Fibroblast of skin of scalp (primary cell): ENCODE measurements at places on chromosomes 4 and X.
A peak's percentile ranks its signal among the peaks of the same experiment; 100 is the strongest.

GRCh38 chrX:107541244-107541643 lies 87.1 kb upstream of the PRPS1 start:
- DNase-seq: no peak

DNA sequence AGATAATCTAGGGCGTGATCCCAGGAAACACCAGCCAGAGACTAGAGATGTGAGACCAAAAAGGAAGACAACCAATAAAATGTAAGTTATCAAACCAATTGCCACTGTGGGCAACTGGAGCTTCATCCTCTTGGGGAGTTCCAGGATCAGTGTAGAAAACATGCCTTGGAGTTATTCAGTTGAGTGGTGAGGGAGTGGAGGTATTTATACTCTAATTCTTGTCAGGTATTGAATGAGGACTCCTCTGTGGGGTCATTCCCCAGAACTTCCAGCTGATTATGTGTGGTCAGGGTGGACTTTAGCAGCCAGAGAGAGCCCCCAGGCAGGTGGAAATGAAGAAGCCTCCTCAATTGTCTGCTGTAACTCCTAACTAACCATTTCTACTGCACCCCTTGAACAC lies 144.0 kb upstream of the PRPS2 start:
- DNase-seq: no peak

DNA sequence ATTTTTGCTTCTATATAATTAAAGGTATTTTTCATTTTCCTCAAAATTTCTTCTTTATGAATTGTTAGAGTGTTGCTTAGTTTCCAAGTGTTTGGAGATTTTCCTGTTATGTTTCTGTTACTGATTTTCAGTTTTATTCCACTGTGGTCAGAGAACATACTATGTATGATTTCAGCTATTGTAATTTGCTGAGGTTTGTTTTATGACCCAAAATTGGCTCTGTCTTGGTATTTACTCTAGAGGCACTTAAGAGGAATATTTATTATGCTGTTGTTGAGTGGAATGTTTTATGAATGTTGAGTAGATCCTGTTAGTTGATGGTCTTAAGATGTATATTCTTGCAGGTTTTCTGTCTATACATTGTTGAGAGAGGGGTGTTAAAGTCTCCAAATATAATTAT lies 263.5 kb downstream of the PABPC4L start:
- no peak for DNase-seq

GRCh38 chr4:15333692-15334633 lies 93.9 kb upstream of the C1QTNF7 start:
- DNase-seq: peak; percentile 77

- DNase-seq: no peak
Measured at GRCh38 chr4:98661371-98662054, 3.1 kb upstream of the TSPAN5 start.

DNA sequence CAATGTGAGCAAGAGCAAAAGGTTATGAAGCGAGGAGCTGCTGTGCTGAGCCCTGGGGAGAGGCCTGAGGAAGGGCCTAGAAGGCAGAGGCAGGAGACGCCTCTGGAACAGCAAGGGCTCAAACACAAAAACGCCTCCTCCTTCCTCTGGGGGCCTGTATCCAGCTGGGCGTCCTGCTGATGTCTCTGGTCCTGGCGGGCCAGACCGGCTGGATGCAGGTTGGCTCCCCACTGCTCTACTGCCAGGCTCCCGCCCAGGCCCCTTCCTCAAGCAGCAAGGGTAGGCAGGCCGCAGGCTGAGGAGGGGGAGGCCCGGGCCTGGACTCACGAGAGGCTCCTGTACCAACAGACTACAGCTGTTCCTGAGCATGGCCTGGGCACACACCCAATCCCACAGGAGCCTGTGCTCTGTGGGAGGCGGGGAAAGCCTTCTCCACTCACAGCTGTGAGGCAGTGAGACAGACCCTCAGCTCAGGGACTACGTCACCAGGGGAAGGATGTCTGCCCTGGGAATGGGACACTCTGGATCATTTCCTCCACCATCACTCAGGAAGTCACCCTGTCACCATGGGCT lies 2.3 kb downstream of the HAUS7 start:
- DNase-seq: peak; percentile 40

DNA sequence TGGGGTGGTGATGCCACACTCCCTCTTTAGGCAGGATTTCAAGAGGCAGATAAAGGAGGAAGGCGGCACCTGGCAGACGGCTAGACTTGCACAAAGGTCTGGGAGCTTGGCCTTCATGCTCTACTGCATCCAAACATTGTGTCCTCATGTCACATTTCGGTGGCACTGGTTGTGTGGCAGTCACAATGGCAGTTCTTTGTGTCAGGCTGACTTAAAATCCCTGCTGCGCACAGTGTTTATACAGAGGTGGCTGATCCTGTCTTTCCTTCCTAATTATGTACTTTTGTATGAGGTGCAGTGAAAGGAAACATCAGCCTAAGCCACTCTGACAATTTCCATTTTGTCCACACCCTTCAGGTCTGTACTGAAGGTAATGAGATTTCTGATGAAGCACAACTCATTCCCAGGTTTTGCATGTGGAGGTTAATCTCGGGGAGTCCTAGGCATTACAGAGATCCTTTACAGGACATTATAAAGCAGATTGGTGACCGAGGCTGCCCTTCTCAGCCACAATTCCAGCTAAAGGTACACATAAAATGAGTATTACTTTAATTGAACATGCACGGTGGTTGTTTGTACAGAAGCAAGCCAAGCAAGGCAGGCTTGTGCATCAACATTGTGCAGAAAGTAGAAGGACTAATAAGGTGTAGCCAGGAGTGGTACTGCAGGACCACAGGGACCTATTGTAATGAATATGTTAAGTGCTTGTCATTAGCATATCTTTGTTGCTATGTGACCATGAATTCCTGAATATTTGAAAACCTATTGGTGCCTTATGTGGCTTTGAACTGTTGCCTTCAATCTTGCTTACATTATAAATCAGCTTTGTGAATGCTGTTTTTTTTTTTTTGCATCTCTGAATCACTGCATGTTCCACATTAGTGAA lies 147.6 kb downstream of the STK32B start:
- DNase-seq: no peak

DNA sequence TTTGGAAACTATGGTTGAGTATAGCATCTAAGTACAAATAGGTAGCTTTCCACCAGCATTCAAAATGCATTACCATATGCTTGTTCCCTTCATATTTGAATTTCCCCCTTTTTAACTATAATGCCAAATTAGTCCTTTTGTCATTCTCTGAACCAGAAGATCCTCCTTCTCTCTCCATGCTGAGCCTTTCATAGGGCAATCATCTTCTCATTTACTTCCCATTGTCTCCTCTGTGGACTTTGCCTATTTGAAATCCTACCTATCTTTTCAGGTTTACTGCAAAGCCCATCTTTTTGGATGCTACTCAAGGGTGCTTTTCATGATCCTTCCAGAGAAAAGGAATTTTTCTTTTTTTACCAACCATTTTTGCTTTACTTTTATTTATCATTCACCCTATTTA lies 54.7 kb downstream of the DKK2 start:
- no peak for DNase-seq

- no peak for DNase-seq
Measured at GRCh38 chr4:173704201-173704600, 174.2 kb upstream of the HAND2 start.

DNA sequence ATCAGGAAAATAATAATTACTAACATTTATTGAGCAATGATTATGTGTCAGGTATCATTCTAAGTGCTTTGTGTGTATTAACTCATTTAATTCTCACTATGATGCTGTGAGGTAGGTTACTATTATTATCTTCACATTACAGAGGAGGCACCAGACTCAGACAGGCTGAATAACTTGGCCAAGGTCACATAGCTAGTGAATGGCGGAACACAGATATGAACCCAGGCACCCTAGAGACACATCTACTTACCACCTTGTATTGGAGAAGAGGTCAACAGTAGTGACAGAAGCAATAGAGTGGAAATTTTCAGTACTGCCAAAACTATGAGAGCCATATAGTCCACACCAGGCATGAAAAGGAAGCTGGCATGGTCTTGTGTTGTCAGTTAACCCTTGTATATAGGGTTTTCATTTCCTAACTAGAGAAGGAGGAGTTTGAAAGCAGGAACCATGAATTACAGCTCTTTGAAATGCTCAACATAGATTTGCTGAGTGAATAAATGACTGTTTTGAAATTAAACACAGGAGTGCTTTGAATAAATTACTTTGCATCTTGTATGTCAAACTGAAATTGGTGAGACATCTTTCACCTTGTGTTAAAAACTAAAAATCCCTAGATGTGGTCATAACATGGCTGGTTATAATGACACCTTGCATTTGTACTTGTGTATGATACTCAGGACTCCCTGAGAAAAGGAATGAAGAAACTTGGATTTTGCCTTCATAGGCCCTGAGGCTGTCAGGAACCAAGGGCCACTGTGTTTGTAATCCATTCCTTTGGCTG lies 71.8 kb downstream of the RTL9 start:
- DNase-seq: no peak

- DNase-seq: no peak
Measured at GRCh38 chr4:134687646-134688628, 486.3 kb upstream of the PABPC4L start.

- peak; percentile 2 for DNase-seq
Measured at GRCh38 chr4:97987019-97987648, 156.1 kb downstream of the STPG2 start.

GRCh38 chrX:15915959-15916703 lies 61.5 kb upstream of the AP1S2 start:
- no peak for DNase-seq

GRCh38 chrX:129736491-129736890 lies 2.3 kb upstream of the XPNPEP2 start:
- no peak for DNase-seq

- DNase-seq: peak; percentile 8
Measured at GRCh38 chr4:3201718-3202702, 46.9 kb upstream of the MSANTD1 start.

- no peak for DNase-seq
Measured at GRCh38 chrX:49767236-49767635, 61.9 kb upstream of the PAGE4 start.
